ENCODE measurements at places on chromosomes 1 and 21.

GRCh38 chr1:41353744-41354143 lies 7.5 kb upstream of the FOXO6 start:
- DNase-seq = no peak

DNA sequence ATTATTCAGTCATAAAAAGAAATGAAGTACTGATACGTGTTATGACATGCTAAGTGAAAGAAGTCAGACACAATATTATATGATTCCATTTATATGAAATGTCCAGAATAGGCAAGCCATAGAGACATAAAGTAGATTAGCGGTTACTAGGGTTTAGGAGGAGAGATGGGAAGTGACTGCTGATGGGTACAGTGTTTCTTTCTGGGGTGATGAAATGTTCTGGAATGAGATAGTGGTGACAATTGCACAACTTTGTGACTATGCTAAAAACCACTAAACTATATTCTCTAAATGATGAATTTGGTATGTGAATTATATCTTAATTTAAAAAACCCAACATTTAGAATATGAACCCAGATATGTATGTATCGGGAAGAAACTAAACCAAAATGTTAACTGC lies 27.6 kb downstream of the IPP start:
- DNase-seq = no peak

- DNase-seq = peak; percentile 9
These were observed 115.5 kb upstream of the NCAM2 start for GRCh38 chr21:20882462-20883407.

DNA sequence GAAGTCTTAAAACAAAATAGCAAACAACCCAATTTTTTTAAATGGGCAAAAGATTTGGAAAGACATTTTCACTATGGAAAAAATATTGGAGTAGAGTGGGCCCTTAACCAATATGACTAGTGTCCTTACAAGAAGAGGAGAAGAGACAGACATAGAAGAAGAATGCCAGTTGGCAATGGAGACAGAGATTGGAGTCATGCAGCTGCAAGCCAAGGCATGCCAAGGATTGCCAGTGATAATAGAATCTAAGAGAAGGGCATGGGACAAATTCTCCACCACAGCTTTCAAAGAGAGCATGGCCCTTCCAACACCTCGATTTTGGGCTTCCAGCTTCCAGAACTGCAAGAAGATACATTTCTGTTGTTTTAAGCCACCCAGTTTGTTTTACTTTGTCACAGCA lies 92.7 kb downstream of the RGS2 start:
- no peak for DNase-seq

GRCh38 chr1:29650476-29650875 lies 414.2 kb downstream of the PTPRU start:
- no peak for DNase-seq

GRCh38 chr1:27402349-27402754 lies 9.9 kb downstream of the GPR3 start:
- peak; percentile 79 for DNase-seq

DNA sequence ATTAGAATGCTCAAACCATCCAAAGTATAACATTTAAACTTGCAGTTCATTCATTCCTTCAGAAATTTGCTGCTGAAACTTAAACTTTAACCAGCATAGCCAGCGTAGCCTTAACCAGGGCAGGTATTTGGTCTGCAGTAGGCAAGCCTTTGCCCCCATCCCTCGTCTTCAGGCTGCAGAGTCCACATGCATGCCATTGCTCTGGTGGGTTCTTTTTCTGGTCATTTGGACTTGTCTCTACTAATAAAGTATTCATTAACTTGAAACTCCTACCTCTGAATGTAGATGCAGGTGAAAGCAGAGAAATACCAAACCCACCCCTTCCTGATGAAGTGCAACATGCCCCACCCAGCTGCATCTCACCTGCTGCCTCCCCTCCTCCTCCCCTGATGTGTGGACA lies 100.2 kb downstream of the CAMTA1 start:
- no peak for DNase-seq

DNA sequence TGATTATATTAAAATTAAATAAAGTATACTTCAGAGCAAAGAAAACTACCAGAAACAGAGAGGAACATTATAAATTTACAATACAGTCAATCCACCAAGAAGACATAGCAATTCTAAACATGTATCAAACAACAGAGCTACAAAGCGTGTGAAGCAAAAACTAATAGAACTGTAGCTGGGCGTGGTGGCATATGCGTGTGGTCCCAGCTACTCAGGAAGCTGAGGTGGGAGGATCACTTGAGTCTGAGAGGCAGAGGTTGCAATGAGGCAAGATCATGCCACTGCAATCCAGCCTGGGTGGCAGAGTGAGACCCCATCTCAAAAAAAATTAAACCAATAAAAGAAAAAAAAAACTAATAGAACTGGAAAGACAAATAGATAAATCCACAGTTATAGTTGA lies 12.3 kb downstream of the CCDC185 start:
- DNase-seq = no peak

GRCh38 chr1:99051611-99052283 lies 47.1 kb upstream of the PLPPR5 start:
- DNase-seq = no peak

GRCh38 chr1:169630006-169630405 lies at the start of gene SELP:
SELP (minus strand) TSS chr1:169630124; CDS start chr1:169630074, 50 bp downstream.
- no peak for DNase-seq

DNA sequence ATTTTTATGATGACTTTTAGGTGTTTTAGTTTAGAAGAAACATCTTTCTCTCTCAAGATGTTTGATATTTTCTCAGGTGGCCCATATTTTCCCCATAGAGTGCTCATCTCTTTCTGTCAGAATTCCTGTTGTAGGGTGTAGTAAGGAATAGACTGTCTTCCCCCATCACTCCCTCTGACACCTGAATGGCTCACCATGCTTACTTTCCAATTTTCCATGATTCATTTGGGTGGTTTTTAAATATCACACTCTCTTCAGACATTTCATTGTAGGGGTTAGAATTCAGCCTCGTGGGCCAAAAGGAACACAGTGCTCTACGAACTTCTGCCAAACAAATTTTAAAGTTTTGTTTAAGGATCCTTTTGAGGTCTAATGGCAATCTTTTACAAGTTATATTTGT lies 24.0 kb downstream of the GIPC2 start:
- no peak for DNase-seq

GRCh38 chr1:196381544-196381943 lies 226.7 kb downstream of the KCNT2 start:
- no peak for DNase-seq

DNA sequence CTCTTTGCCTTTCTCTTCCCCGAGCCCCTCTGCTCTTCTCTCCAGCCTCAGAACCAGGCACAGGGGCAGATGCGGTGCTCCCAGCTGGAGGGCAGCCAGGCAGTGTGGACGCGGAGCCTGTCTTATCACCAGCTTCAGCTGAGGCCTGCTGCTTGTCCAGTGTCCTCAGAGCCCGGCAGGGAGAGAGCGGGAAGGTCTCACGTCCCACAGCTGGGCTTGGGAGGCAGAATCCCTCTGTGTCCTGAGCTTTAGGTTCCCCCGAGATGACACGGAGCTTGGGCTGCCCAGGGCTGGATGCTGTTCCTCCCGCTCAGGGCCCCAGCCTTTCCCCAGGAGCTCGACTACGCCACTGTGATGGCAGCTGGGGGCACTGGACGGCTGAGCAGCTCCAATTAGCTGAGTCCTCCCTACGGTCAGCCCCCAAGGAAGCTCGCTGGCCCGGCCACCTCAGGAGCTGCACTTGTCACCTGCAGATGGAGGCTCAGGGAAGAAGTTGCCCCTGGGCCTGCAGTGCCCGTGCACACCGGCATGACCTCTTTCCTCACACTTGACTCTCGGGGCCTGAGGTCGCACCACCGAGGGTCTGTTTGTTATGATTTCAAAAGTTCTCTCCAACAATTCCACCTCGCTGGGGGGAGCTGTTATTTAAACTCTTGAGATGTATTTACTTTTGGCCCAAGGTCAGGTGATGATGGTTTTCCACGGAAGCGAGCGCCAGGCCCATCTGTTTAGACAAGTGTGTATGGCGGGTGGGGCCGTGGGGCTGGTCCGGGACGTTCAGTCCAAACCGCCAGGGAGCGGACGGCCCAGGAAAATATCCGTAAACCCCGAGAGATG lies 127.3 kb downstream of the SIK1 start:
- no peak for DNase-seq

DNA sequence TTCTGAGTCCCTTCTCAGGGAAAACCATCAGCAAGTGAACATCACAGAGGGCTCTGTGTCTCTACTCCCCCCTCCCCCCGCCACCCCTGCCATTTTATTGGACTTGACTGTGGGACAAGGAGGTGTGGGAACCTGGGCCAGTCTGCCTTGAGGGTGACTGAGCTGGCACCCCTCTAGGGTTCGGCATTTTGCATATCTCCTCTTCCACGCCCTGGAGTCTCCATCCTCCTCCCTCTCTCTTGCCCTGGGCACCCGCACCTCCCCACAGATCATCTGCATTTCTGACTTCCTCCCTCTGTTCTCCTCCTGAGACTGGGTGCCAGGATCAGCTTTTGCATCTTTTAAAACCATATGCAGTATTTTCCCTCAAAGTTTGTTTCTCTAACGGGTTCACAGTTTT lies 107.1 kb upstream of the ERRFI1 start:
- DNase-seq = no peak

DNA sequence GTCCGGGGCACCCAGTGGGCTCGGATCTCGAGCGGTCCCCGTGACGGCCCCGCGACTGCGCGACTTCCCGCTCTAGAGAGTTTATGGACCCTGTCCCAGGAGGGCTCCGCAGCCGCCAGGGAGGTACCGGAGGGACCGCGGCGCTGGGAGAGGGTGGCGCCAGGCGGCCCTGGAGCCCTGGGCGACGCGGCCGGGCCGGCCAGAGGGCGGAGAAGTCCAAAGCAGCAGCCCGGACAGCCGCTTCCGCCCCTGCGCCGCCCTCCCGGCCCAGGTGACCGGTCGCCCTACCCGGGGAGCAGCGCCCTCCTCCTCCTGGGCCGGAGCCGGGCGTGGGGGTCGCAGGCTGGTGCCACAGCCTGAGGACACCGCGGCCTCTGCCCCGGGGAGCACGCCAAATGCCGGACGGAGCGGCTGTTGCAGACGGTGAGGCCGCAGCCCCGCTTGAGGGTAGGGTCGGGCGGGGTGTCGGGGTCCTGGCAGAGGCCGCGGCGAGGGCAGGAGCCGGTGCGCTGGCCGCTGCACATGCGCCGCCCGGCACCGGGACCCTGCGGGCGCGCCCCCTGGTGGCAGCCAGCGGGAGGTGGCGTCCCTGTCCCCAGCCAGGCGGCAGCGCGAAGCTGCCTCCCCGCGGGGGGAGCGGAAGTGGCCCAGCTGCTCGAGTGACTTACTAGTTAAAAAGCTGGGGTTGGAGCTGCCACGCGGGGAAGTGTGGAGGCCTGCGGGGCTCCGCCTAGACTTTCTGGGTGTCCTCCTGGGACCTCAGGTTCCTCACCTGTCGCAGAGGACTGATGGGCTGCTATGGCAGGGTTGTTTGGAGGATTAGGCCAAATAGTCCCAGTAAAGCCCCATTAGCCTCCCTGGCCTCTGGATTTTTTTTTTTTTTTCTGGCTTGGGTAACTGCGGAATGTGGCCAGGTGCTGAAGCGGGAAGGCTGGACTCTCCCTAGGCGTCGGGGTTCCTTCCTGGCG lies 20.9 kb upstream of the ZNF678 start:
- DNase-seq = peak; percentile 82

DNA sequence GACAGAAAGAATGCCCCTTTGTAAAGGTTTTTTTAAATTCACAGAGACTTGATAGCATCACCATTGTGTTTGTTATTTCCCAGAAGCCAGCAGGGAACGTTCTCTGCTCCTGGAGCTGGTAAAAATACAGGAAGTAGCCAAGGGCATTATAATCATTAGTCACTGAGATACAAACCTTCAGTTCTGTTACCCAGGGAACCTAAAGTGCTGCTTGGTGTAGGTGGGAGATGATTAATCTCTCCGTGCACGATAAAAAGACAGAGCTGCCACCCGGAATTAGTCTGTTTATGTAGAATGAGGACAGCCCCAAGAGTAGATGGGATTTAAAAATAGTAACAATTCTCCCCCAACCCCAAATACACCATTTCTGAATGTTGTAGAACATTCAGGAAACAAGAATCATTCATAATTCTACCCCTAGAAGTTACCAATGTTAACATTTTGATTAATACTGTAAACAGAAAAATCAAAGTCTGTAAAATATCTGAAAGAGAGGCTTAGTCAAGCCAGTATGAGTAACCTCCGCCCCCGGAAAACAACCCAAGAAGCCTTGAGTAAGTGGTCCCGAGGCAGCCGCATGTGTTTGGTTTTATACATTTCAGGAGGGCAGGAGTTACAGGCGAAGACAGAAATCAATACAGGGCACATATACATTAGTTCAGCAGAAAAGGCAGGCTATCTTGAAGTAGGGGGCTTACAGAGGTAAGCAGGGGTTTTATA lies 45.3 kb upstream of the CTBS start:
- DNase-seq = peak; percentile 50

DNA sequence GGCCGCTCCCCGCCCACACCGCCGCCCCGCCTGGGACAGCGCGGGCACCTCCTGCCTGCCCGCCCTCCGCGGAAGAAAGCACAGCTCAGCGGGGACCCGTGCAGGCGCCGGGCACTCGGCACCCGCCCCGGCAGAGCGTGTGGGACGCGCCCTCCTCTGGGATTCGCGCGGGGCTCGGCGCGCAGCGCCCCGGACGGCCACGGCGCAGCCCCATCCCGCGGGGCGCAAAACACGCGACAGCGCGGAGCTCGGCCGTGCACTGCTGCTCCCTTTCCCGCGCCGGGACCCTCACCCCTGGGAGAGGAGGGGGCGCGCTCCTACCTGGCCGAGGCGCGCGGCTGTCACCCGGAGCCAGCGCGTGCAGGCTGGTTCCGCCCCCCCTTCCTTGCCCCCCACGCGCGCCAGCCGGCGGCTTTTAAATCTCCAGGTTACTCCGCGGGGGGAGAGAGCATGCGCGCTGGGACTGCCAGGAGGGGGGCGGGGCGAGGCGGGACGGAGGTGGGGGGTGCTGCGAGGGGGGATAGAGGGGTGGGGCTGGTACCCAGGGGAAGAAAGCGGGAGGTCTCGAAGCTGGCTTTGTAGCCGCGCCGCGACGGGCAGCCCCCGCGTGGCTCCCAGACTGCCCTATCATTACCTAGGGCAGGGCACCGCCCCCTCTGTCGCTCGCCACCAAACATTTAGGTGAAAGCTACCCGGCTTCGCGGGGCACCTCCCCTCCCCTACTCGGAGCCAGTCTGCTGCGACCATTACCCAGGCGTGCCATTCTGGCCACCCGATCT lies at the start of gene SLC45A3:
Gene SLC45A3 (minus strand): TSS at position 437 of the 779 bp plus-strand sequence. CDS start 15,853 bp downstream, outside the sequence.
- no peak for DNase-seq

GRCh38 chr1:214075999-214076707 lies 88.4 kb downstream of the PROX1 start:
- no peak for DNase-seq

GRCh38 chr1:13541435-13542215 lies 27.8 kb upstream of the LRRC38 start:
- DNase-seq = no peak

DNA sequence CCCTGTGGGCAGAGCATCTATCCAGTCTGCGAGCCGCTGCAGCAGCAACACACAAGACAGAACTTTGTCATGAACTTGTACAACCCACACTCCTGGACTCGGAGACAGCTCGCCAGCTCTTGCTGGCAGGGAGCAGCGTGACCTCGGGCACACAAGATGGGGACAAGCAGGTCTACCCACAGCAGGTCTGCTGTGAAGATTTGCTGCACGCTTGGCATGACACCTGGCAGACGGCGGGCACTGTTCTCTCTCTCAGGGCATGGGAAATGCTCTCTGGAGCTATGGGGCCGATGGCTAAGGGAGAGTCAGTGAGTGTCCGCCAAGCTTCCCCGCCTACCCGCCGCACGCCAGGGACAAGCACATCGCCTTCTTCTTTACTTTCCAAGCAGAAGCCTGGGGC lies 90.0 kb downstream of the STUM start:
- DNase-seq = no peak
